ENCODE measurements at places on chromosomes 6 and 20.

- no peak for DNase-seq
These were observed 78.0 kb upstream of the FOXQ1 start for GRCh38 chr6:1233924-1234323.

DNA sequence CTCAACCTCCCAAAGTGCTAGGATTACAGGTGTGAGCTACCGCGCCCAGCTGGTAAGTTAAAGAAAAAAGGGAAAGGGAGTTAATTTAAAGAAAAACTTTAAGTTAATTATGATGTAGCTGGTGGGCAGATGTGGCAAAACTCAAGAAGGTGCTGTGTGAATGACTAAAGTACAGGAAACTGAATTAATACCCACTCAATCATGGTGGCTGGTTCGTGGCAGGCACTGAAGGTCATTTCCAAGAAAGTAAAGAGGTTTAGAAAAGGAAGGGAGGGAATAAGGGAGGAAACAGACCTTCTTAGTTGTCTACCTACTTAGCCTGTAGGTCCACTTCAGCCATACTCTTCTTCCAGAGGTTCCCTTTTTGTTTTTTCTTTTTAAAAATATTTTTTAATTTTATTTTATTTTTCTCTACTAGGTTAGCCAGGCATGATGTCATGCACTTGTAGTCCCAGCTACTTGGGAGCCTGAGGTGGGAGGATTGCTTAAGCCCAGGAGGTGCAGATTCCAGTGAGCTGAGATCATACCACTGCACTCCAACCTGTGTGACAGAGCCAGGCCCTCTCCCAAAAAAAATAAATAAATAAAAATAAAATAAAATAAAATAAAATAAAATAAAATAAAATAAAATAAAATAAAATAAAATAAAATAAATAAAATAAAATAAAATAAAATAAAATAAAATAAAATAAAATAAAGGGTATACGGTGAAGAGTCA, 11.9 kb upstream of the TGM3 start:
- no peak for DNase-seq

DNA sequence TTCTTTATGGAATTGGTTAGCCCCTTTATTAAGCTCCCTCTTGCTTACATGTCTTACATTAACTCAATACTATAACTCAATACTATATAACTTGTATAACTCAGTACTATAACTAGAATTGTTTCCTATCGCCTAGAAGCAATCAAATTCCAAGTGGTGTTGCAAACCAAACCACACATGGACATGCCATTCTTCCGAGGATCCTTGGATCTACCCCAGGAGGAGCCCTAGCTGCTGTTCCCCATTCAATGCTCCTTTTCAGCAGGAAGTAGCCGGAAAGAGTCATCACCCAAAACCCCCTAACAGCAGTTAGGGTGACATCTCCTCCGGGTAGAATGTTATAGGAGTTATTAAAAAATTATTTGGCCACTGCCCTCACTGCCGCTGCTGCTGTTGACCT, 40.5 kb downstream of the PLN start:
- no peak for DNase-seq

DNA sequence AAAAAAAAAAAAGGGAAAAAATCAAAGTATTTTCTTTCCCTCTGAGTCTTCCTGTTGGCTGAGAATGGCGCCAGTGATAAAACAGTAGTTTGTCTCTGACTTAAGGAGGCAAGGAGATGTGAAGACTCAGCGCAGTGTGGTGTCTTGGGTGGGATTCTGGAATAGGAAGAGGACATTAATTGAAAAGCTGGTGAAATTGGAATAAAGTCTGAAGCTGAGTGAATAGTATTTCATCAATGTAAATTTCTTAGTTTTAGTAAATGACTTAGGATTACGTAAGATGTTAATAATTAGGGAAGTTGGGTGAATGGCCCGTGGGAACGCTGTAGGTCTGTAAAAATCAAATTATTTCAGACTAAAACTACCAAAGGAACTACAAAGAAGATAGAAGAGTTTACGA, 122.8 kb upstream of the ZNF217 start:
- no peak for DNase-seq

- DNase-seq = no peak
These were observed 63.9 kb downstream of the MAP7 start for GRCh38 chr6:136486357-136486756.

GRCh38 chr20:944148-944547, 28.0 kb upstream of the ANGPT4 start:
- no peak for DNase-seq

DNA sequence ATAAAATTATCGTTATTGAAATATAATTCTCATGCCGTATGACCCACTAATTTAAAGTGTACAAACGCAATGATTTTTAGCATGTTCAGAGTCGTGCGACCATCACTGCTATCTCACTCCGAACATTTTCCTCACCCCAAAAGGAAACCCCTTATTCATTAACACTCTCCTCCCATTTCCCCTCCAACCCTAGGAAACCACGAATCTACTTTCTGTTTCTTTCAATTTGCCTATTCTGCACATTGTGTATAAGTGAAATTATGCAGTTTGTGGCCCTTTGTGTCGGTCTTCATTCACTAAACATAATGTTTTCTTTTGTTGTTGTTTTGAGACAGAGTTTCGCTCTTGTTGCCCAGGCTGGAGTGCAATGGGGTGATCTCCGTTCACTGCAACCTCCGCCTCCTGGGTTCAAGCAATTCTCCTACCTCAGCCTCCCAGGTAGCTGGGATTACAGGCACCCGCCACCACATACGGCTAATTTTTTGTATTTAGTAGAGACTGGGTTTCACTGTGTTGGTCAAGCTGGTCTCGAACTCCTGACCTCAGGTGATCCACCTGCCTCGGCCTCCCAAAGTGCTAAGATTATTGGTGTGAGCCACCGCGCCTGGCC, 99.7 kb upstream of the ZNF217 start:
- DNase-seq = no peak

- no peak for DNase-seq
These were observed 263.4 kb upstream of the ECI2 start for GRCh38 chr6:4398791-4399190.

GRCh38 chr20:608970-609369, 1.1 kb downstream of the TCF15 start:
- DNase-seq = no peak

GRCh38 chr6:90136837-90137568, 159.6 kb downstream of the BACH2 start:
- no peak for DNase-seq

DNA sequence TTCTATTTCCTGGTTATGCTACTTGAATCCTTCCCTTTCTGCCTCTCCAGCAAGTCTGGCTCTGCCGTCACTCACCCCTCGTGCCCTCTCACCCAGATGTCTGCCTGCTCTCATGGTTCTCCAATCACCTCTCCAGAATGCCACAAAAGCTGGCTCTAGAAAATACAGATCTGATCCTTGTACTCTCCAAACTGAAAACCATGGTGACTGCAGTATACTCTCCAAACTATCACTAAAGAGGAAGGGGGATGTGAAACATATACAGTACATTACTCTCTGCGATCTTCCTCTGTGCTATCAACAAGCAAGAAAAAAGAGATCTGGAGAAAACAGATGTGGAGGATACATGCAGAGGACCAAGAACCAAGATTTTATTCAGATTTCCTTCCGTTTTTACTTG, 91.1 kb downstream of the ATXN1 start:
- no peak for DNase-seq
